T-helper 2 cell (primary cell): ENCODE measurements at places on chromosomes 12 and 14.

DNA sequence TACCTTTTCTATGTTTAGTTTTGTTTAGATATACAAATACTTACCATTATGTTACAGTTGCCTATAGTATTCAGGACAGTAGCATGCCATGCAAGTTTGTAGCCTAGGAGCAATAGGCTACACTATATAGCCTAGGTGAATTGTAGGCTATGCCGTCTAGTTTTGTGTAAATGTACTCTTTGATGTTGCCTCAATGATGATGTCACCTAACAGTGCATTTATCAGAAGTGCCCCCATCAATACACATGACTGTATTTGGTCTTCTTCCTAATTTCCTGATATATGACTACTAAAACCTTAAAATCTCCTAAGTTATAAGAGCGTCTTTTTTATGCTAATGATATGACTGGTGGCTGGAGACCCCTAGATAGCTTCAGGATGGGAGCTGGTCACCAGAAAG is 394.4 kb upstream of the STXBP6 start:
- no peak for DNase-seq

DNA sequence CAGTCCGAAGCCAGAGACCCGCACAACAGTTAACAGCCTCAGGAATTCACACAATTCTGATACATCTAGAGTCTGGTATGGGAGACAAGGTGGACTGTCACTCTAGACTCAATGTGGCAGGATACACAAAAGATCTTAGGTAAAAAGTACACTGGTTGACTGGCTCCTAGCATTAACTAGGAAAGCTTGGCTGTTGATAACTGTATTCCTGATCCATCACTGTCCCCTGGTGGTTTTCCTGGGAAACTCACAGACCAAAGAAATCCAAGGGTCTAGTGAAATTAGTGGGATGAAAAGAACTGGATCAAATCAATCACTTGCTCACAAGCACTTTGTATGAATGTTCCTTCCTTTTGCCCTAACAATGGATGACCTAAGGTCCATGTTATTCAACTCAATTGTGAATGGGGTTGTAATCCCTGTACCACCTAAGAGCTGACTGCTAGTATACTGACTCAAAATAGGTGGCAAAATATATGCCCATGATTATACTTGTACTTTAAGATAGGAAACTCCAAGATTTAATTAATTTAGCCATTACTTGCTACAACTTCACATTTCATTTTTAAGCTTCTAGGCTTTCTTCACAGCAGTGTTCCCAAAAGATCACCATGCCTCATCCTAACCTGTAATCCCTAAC is 14.0 kb downstream of the NPC2 start:
- no peak for DNase-seq

DNA sequence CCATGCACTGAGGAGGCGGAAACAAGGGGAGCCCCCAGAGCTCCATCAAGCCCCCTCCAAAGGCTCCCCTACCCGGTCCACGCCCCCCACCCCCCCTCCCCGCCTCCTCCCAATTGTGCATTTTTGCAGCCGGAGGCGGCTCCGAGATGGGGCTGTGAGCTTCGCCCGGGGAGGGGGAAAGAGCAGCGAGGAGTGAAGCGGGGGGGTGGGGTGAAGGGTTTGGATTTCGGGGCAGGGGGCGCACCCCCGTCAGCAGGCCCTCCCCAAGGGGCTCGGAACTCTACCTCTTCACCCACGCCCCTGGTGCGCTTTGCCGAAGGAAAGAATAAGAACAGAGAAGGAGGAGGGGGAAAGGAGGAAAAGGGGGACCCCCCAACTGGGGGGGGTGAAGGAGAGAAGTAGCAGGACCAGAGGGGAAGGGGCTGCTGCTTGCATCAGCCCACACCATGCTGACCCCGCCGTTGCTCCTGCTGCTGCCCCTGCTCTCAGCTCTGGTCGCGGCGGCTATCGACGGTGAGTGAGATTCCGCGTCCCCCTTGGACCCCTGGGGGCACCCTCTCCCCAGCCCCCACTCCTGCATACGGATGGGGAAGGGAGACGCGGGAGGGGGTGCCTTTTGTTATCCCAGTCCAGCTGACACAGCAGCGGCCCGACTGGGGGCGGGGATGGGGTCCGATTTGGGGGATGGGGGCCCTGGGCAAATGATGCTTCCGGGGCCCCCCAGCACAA is 400 bp downstream of the LRP1 start:
- DNase-seq: no peak

DNA sequence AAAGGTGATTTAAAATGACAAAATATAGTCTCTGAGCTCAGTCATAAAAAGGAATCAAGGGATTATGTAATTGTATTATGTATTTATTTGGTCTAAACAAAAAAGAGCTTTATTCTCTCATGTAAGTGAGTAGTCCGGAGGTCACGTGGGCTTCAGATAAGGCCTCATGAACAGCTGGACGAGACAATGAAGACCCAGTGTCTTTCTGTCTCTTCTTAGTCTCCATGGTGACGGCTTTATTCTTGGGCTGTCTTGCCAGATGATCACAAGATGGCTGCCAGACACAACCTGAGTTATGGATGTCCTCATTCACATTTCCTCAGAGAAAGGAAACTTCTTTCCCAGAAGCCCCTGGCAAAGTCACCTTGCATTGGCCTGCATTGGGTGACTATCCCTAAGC is 98.6 kb downstream of the ARF6 start:
- no peak for DNase-seq

DNA sequence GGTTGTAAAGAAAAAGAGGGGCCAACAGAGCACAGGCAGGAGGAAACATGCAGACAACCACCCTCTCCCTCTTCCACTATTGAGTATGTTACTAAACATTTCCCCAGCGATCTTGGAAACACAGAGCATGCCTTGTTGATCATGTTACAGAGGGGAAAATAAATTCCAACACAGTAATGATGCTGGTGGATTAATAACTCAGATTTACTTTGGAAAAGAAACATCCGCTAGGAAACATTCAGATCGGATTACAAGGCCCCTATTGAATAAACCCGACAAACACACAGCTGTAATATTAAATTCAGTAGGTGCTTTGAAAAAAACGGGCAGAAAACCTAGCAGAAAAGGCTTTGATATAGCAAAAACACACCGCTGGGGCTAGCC is 5.4 kb downstream of the BMP4 start:
- DNase-seq: no peak
